LHCN-M2 (cell line): ENCODE measurements at places on chromosomes 3 and 15. TPM values are rescaled to one million over a fixed set of nuclear protein-coding genes. Genes with fewer than 3 reads are reported as not detected.
A peak's percentile ranks its signal among the peaks of the same experiment; 100 is the strongest.

DNA sequence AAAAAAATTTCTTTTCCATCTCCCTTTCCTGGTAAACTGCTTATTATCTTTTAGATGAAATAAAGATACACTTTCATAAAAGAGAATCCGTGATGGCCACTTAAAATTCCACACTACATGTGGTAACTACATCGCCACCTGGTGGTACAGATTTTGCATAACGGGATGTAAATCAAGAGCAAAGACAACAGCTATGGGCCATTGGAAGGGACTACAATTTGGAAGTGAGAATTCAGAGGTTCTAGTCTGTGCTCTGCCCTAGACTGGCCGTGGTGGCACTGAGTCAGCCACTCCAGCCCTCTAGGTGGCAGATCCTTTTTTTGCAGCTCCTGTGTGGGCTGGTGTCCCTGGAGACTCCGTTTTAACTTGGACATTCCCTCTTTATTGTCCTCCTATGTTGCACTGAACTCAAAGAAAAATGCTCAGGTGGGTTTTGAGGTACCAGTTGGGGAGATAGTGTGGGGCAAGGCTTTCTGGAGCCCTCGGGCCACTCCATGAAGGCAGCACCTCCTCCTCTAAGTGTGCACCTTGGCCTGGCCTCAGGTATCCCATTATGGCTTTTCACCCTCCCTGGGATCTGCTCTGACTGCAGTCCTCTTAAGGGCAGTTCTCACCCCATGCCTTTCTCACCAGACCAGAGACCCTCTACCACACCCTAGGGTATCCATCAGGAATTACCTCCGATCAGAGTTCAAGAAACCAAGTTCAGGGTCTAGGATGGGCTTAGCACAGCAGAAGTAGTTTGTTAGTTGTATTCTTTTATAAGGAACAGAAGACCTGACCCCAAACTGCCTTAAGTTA, 54.9 kb downstream of the SPSB4 start:
- peak; percentile 81 for DNase-seq

GRCh38 chr3:57978316-57978715, 29.9 kb upstream of the FLNB start:
- no peak for DNase-seq

- no peak for DNase-seq
Measured at GRCh38 chr3:133927540-133928066, 31.9 kb upstream of the RAB6B start.

DNA sequence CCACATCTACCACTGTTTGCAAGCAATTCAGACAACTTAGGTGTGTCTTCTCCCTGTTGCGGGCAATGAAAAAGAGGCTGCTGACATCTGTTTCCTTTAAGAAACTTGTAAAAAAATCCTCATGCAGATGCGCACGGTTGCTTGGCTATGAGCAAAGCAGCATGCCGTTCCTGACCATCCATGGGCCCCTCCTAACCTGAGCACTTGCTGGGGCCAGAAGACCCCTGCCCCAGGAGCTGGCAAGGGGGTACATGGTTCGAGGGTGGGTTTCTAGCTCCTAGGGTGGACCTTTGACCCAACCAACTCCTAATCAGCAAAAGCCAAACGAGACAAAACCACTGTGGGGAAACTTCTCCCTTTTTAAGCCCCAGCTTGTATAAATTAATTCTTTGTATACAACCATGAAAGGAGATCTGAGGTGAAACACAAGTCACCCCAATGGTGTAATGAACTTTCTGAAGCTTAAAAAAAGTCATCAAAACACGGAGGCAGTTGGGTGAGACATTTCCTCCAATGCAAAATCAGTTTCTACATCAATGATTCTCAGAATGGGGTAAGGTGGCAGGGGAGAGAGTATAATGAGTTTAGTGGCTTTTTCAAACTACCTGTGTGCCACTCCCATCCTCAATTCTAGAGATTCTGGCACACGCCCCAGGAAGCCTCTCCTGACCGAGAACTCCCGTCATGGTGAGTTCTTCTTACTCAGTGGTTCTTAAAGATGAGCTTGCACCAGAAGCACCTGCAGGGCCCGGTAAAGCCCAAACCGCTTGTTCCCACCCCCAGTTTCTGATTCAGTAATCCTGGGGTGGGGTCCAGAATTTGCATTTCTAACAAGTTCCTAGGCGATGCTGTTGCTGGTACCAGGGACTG, 44.1 kb downstream of the CPN2 start:
- DNase-seq, result no peak

GRCh38 chr3:14839236-14839635, 20.5 kb downstream of the FGD5 start:
- DNase-seq, result no peak

- peak; percentile 22 for DNase-seq
Measured at GRCh38 chr3:109257269-109257668, 59.0 kb downstream of the DPPA2 start.

DNA sequence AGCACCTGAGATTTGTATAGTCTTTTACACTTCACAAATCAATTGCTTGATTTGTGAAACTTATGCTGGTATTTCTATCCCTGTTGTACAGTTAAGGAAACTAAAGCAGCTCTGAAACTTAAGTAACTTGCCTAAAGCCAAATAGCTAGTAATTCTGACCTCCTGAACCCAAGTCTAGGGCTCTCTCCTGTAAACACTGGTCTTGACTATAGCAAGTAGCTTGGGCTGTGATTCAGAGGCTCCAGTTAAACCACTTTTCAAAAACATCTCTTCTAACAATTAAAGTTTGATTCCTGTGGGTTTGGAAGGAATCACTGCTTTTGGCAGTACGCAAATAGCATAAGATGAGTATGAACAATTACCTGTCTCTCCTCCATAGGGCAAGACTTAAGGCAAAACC, 18.5 kb upstream of the CMTM8 start:
- DNase-seq, result no peak

DNA sequence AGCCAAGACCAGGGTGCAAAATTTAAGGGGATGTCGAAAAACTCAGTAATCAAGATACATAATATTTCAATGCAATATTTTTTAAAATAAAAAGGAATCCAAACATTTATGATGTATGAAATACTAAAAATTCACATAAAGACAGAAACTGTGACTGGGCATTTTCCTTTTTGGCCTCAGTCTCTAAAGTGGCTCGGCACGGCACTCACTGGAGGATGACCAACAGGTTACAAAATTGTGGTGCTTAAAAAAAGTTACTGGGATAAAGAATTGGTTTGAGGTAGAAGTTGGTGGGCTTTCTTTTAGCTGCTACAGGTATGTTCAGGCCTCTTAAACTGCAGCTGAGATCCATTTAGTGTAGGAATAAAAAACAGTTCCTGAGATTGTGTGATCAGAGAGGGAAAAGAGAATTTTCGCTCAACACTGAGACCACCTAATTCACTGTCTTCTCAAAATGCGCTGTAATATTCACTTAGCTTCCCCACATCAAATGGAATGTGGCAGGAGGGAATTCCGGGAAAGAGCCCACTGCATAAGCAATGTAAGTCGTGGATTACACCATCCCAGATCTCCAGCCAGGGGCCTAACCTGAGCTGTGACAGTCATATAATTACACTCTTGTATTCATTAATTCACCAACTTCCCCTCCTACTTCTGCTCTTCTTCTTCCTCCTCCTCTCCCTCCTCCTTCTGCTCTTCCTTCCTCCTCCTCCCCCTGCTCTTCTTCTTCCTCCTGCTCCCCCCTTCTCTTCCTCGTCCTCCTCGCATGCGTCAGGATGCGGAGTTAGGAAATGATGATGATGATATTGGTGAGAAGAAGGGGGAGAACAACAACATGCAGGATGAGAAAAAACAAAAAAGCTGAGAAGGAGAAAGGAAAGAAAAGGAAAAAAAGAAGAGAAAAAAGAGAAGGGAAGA, 45.9 kb downstream of the HES1 start:
- DNase-seq, result no peak

The NR2E3 gene
- 0.06 TPM in 1 of 2 replicates, not detected in the other for total RNA-seq

The COL6A5 gene
- total RNA-seq, result under 0.01 and 0.34 TPM in 2 replicates

The SPRED1 gene
- total RNA-seq, result 46.1 and 48.4 TPM in 2 replicates

The HOMER2 gene
- 23.7 and 30.7 TPM in 2 replicates for total RNA-seq
